ENCODE measurements at places on chromosomes 1 and 21.

- no peak for DNase-seq
Observed at GRCh38 chr1:22826604-22827580, 116.3 kb downstream of the EPHB2 start.

DNA sequence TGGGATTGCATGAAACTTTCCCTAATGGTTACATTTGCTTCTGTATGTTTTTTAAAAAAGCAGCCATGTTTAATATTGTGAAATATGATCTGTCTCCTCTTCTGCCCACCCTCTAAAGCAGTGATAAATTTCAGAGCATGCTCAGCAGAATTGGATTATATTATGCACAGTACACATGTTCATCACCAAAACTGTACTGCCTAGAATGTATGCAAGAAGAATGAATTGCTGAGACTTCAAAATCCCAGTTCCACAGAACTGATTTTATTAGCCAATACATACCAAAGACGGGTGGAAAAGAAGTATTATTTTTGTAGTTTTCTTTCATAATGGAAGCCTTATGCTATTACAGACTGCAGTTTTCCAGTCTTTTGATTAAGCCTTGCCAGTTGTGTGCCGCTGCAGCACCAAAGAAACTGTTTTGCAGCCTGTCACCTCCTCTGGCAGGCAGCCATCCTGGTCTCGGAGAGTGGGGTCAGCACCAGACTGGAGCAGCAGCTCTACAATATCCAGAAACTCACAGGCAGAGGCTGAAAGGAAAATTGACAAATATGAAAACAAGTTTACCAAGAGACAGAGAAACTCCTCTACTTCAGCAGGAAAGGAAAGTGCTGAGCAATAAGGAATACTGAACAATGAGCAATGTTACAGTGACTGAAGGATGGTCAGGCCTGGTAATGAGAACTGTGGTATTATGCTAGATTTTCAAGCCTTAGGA lies 58.1 kb downstream of the LHX4 start:
- peak; percentile 55 for DNase-seq

- DNase-seq, result no peak
Observed at GRCh38 chr21:25402134-25402961, 204.9 kb downstream of the MRPL39 start.

- DNase-seq, result no peak
Observed at GRCh38 chr1:25657883-25658760, 41.5 kb downstream of the MAN1C1 start.

DNA sequence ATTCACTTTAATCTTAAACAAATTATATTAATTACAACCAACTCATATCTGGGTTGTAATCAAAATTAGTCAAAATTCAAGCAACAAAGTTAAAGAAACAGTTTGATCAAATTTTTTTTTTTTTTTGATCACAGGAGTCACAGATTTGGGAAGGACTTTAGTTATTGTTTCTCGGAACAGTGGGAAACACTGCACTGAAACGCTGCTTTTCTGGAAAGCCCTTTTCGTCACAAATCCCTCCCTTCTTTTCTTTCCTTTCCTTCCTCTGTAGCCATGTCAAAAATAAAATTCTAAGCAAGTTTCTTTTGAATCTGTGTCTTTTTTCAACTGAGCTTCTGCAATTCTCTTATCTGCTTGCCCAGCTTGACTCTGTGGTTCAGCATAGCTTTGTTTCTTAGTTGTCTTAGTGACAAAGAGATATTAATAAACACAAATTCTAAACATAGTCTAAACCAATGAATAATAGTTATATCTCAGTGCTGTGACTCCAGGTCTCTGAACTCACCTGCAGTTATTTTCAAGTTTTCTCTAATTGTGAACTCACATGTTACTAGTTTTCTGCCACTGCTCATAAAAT lies 53.8 kb downstream of the PTGS2 start:
- DNase-seq, result no peak

GRCh38 chr1:187433598-187433997 lies 604.8 kb downstream of the PLA2G4A start:
- DNase-seq, result no peak

DNA sequence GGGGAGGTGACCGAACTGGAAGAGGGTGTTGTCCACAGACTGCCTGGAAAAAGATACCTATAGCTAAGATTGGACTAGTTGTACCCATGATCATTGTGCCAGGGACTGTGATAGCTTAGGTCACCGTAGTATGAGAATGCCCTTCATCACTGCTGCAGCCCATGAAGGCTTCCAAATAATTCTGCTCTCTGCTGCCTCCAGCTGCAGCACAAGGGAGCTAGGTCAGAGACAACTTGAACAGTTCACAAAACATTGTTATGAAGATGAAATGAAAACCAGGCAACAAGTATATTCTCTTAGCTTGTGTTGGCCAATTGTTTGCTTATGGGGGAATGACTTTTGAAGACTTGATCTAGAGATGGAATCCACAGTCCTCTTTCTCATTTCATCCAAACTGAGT lies 246.7 kb downstream of the MRPL39 start:
- DNase-seq, result no peak

GRCh38 chr21:17491716-17492414 lies 21.0 kb upstream of the CXADR start:
- peak; percentile 15 for DNase-seq

- DNase-seq, result no peak
Observed at GRCh38 chr1:86696522-86696921, 7.9 kb upstream of the SH3GLB1 start.

- DNase-seq, result no peak
Observed at GRCh38 chr1:42319871-42320484, 15.1 kb downstream of the FOXJ3 start.

DNA sequence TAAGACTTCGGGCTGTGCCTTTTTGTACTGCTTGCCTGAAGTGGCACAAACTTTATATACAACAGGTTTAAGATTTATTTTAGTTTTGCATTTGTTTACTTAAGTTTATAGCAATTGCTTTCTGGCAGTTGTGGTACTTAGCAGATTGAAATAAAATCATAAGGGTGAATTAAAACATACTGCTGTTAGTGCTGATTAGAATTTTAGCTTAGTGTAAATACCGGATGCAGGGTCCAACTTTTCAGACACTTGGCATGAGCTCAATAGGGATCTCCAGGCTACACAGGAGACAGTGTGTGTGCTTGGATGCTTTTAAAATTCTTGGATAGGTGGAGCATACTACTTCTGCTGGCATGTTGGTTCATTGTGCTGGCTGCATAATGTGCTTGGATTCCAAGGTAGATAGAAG lies 159.6 kb downstream of the NFIA start:
- no peak for DNase-seq

- DNase-seq, result peak; percentile 86
Observed at GRCh38 chr1:227945891-227946623, 1.7 kb downstream of the WNT9A start.

DNA sequence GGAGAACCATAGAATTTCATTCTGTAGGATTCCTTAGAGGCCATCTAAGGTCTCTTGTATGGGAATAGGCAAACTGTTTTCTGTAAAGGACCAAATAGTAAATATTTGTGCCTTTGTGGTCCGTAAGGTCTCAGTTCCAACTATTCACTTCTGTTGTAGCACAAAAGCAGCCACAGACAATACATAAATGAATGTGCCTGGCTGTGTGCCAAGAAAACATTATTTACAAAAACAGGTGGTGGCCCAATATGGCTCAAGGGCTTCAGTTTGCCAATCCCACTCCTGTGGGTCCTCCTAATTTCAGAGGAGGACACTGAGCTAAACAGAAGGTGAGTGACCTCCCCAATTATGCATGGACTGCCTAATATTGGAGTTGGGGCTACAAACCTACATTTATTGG lies 67.6 kb upstream of the EDEM3 start:
- no peak for DNase-seq

DNA sequence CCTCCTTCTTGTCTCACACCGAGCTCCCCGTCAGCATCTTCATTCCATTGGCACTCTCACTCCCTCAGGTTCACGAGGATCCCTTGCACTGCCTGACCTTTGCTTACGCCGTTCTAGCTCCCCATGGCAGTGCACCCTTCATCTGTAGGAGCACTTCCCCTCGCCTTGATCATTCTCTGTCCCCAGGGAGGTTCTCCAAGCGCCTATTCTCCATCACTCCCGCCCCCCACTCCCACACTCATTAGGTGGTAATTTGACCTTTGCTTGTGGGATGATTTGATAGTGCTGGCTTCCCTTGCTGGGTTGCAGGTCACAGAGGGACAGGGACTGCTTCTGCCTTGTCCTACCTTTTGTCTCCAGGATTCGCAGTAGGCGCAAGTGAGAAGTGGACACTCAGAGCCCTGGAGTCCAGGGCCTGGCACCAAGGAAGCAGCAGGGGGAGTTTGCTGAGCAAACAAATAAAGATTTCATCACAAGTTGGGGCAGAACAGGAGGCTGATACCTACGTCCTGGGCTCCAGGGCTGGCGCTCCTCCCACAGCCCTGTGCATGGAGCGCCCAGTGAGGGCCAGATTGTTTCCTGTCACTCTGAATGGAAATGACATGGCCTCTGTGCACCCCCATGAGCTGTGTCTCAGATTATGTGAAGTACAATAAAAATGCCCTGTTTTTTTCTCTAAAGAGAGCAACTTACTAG lies 82.0 kb upstream of the RUNX3 start:
- DNase-seq, result peak; percentile 1

DNA sequence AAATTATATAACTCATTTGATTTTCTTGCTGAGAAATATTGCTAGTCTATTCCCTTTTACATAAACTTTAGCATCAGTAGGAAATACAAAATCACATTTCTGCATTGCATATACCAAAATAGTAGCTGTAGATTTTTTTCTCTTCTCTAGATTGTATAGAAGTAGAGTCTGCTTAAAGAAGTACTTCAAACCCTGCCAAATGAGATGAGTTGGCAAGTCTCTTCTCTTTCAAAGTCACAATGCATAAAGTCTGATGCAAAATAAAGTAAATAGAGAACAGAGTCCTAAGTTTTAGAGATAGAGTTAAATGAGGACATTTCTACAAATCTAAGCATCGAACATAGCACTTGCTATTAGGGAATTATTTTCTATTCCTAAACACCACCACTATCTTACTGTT lies 6.4 kb downstream of the PLPPR4 start:
- DNase-seq, result no peak

- no peak for DNase-seq
Observed at GRCh38 chr21:46284077-46284644, 1.2 kb downstream of the MCM3AP start.

GRCh38 chr1:191662746-191663145 lies 495.5 kb upstream of the RGS18 start:
- no peak for DNase-seq

- no peak for DNase-seq
Observed at GRCh38 chr1:46643368-46643775, 24.8 kb downstream of the ATPAF1 start.

GRCh38 chr21:45974073-45975019 lies 7.2 kb upstream of the COL6A1 start:
- DNase-seq, result peak; percentile 80

DNA sequence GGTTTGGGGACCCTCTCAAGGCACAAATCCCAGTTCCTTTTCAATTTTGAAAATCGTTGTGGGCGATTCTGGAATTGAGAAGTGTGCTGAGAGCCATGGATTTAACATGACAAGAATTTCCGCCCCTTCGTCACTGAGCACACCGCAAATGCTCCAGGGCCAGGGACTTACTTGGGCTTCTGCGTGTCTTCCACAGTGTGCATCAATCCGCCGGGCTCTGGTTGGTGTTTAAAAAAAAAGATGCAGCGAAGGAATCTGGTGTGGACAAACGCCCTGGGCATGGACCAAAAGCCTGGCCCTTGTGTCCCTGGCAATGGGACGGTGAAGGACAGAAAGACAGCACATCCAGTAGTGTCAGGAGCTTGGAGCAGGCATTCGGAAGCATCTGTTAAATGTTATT lies 696 bp upstream of the CLDN14 start:
- no peak for DNase-seq

GRCh38 chr1:55476445-55477015 lies 261.4 kb upstream of the USP24 start:
- no peak for DNase-seq

DNA sequence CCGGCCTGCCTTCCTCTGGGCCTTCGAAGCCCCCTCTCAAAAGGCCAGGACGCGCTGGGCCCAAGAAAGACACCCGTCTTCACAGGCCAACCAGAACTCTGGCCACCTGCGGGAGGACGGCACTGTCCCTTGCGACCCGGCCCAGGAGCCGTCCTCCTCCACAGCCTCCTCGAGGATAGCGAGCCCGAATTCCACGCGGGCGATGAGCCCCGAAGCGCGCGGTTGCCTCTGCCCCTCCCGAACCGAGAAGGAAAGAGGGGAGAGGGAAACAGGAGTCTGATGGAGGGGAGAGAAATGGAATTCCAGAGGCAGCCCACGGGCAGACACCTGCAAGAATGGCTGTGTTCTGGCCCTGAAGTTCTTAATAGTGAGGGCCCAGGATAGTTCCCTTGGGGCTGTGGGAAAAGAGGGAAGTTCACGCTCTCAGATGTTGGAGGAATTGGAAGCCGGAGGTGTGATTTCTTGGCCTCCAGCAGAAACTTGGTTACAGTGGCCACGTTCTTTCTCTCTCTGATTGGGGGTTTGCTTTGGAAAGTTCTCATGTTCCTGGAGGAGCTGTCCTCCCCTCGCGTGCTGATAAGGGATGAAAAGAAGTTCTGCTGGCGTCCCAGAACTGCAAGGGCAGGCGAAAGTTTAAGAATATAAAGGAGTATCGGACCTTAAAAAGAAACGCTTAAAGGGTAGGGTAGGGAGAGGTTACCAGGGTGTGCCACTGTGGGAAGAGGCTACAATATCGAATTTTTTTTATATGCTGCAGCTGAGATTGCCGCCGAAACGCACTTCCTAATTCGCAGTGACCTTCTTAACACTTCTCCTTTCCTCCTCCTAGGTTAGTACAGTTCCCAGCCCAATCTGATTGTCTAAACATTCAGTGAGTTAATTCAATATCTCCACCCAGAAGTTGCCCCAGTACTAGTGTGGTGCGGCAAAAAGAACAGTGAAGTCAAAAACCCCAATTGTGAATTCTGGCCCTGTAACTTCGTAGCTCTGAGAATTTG lies 5.8 kb upstream of the SLC44A5 start:
- DNase-seq, result peak; percentile 13

DNA sequence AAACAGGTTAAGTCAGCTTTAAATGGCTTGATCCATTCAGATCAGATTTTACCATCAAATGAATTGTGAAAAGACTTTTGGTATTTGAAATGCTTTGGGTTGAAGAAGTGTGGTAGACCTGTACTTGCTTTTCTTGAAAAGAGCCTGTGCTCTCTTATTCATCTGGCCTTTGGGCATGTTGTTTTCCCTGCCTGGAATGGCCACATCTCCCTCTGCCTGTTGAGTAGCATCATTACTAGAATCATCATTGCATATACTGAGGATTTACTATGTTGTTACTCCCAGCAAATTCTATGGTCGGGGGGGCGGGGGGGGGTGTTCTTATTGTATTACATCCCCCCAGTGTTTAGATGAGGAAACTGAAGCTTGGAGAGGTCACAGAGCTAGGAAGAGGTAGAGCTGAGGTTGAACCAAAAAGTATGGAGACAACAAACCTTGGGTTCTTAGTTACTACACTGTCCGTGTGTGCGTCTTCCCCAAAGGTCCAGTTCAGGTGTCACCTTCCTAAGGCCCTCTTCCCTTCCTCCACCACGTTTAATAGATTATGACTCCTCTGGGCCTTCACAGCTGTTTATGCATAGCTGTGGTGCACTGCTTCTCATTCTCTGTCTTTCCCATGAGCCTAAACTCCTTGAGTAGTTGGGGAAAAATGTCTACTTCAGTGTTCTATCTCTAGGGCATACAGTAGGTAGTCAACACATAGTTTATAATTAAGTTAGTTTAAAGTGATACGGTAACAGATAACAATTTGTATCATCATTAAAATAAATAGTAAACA lies 246.4 kb upstream of the HOOK1 start:
- DNase-seq, result no peak

- no peak for DNase-seq
Observed at GRCh38 chr1:109488201-109488600, 4.5 kb downstream of the ATXN7L2 start.

GRCh38 chr1:197841883-197842553 lies 60.4 kb upstream of the C1orf53 start:
- DNase-seq, result no peak

Data from right cardiac atrium (tissue), 5 donors.